ENCODE measurements at places on chromosomes 13 and 19.

DNA sequence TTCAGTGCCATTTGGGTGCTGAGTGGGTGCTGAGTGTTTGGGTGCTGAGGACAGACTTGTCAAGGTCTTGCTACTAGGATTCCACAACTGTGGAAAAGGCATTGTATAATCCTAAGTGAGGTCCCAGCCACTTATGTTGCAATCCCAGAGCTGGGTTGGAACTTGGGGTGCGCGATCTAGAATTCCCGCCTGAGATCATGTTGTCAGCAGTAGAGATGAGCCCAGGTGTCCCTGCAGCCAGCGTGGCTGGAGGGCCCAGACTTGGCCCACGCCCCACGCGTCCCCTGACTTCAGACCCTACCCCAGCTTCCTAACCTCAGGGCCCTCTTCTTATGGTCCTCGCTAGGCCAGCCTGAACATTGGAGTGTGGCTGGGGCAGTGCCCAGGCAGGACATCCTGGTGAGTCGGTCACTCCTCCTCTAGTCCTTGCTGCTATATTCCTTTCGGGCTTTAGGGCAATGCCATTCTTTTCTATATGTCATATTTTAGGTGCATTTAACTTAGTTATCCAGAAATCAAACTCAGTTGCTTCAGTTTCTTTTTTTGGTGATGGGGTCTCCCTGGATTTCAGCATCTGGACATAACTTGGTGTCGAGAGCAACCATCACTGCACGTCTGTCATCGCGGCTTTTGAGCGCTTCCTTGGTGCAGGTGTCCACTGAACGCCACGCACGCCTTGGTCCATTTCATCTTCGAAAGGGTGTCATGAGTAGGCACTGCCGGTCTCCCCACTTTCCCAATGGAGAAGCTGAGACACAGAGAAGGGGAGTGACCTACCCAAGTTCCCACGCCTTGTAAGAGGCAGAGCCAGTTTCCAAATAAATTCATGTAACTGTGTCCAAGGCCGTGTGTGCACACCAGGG, 46.4 kb upstream of the F7 start:
- DNase-seq = no peak

DNA sequence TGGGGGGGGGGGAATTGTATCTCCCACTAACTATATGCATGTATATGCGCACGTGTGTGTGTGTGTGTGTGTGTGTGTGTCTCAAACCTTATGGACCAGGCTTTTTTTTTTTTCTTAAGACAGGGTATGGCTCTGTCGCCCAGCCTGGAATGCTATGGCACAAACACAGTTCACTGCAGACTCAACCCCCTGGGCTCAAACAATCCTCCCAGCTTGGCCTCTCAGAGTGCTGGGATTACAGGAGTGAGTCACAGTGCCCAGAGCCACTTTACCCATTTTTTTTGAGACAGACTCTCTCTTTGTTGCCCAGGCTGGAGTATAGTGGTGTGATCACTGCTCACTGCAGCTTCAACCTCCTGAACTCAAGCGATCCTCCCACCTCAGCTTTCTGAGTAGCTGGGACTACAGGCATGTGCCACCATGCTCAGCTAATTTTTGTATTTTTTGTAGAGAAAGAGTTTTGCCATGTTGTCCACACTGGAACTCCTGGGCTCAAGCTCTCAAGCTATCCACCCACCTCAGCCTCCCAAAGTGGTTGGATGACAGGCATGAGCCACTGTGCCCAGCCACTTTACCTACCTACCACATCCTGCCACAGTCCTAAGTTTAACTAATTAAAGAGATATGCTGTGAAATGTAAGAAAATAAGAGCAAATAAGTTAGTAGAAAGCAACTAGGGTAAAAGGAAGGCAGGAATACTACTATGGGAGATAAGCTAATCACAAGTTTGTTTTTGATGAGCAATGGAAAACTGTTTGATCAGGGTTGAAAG, 2.4 kb downstream of the ZMYM5 start:
- no peak for DNase-seq

DNA sequence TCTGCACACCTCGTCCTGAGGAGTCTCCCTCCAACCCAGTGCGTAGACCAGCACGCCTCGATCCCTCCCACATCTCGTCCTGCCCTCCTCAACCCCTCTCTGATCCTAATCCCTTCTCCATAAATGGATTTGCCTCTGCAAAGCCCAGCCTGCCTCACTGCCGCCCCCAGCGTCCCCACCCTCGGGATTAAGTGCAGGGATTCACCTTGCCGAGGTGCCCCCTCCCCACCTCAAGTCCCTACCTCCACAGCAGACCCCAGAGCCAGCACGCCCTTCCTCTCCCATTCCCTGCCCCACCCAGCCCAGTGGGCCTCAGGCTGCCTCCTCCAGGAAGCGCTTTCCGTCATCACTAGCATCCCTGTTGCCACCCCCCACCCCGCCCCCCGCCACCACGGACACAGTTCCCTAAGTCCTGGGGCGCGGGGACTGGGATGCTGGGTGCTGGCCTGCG, 4.0 kb downstream of the KLF16 start:
- DNase-seq = no peak

GRCh38 chr13:26246154-26246553, 7.8 kb upstream of the CDK8 start:
- no peak for DNase-seq

DNA sequence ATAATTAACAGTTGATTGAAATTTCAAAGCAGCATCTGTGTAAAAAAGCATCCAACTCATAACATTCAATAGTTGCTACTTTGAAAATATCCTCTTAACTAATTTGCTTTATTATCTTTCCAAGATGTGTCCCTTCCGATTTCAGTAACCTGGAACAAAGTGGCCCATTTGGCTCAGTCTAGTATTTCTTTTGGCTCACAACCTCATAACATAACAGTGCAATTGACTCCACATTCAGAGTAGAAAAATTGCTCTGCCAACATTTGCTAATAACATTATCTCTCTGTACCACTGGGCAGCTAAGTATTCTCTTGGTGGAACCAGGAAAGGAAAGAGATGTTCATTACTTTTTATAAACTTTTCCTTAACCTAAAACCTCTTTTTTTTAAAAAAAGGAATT, 571.1 kb upstream of the ARGLU1 start:
- DNase-seq = no peak

DNA sequence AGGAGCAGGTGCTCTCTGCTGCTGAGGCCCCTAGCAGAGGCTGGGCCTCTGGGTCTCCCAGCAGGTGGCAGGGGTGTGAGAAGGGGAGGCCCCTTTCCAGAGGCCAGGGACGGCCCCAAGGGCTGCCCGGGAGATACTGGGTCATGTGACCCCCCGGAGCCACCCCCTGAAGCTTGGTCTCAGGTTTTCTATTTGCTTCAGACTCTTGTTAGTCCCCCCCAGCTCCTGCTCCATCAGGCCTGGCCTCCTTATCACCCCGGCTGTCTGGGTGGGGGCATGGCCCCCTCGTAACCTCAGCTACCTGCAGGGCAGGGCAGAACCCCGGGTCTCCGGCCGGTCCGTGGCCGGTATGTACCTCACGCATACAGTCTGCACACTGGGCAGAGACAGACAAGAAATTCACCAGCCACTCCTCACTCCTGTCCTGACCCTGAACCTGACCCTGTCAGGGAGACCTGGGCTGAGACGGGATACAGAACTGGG, 13.2 kb upstream of the TCF3 start:
- no peak for DNase-seq

- peak; percentile 30 for DNase-seq
Measured at GRCh38 chr13:21034603-21035191, 26.7 kb downstream of the LATS2 start.

DNA sequence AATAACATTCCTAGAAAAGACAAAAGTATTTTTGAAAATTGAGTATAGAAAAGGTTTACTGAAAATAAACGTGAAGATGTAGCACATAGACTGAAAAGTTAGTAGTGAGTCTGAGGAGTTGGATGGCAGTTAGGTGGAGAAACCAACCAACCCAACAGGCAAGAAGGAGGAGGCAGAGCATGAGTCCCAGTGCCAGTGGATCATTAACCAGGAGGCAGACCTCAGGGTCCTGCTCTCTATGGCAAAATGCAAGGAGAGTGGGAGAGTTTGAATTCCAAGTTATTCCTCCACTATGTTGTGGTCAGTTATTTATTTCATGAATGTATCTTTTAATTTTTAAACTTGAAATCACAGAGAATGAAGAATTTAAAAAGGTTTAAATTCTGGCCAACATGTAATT, 446.4 kb downstream of the GPC6 start:
- DNase-seq = no peak

DNA sequence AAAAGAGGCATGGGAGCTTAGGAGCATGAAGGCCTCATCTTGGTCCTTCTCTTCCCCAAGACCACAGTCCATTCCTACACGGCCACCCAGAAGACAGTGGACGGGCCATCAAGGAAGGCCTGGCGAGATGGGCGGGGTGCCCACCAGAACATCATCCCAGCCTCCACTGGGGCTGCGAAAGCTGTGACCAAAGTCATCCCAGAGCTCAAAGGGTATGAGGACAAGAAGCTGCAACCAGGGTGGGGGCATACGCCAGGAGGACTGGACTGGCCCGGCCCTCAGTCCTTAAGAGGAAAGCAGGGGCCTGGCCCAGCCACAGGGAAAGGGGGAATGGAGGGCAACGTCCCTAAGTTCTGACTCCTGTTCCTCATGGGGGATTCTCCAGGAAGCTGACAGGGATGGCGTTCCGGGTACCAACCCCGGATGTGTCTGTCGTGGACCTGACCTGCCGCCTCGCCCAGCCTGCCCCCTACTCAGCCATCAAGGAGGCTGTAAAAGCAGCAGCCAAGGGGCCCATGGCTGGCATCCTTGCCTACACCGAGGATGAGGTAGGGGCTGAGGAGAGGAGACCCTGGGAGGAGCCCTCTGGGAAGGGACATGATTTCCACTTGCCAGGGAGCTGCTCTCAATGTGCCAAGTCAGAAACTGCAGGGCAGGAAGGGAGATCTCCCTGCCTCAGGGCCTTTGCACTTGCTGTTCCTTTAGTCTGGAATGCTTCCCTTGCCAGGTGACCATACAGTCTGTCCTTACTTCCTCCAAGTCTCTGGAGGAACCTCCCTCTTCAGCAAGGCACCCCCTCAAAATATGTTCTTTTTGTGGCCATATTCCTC, 1.9 kb upstream of the TMEM147 start:
- no peak for DNase-seq

GRCh38 chr13:94411747-94412146, 67.7 kb downstream of the DCT start:
- DNase-seq = no peak

DNA sequence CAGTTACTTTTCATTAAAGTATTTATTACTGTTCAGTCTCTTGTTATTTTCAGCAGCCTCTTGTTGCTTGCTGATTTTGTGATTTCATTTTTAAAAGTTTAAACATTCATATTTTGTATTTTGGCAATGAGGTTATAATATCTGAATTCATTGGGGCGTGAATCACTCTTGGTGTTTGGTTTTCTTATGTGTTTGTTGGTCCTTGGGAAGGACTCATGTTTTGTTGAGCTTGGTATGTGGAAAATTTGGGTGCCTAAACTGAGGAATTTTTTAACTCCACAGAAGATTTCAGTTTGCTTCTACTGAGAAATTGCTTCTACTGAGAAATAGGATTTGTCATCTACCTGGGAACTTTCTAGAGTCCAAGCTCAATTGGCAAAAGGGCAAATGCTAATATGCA, 38.2 kb downstream of the PDS5B start:
- no peak for DNase-seq

DNA sequence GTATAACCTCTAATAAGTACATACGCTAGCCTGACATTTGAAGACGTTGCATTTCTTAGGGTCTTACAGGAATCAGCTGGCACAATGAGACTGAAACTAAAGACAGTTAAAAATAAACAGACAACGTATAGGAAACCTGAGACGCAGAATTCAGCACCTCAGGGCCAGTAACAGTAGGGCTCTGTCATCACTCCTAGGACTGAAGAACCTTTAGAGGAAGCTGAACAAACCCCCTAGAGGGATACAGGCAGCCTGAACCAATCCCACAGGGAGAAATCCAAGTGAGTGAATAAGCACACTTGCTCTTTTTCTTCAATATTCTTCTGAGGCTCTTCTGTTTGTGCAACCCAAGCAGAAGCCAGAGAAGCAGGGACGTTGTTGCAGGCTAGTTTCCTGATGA, 53.9 kb upstream of the KLHL1 start:
- no peak for DNase-seq

GRCh38 chr13:107373551-107373950, 805.6 kb upstream of the ARGLU1 start:
- DNase-seq = no peak

- no peak for DNase-seq
Measured at GRCh38 chr13:22018076-22018835, 347.4 kb downstream of the FGF9 start.

DNA sequence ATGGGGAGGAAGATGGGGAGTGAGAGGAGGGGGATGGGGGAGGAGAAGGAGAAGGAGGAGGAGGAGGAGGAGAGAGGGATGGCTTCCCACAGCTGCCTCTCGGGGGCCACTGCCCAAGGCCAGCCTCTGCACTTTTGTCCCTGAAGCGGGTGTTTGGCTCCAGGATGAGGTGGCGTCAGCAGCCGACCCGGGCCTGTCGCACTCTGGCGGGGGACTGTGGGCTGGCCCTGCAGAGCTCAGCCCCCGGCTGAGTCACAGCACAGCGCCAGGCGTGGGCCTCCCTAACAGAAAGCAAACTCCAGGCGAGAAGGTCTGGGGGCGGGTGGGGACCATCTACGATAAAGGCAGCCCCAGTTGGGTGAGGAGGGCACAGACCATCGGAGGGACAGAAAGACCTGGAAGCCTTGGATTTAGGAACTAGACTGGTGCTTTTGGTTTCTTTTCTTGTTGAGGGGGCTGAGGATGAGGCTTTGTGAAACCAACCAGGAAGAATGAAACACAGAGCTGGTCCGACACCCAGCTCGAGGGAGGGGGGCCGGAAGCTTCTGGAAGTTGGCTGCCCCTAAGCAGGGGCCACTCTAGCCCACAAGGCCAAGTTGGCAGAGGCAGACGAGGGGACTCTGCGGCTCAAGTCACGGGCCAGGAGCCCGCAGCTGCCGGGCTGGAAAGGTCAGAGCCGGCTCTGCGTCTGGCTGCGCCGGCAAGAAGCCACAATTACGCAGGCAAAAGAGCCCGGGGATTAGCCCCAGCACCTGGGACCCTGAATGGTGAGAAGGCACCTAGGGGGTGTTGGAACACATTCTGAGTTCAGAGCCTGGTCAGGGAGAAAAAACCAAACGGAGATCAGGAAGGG, 18.2 kb downstream of the LSM4 start:
- DNase-seq = peak; percentile 45

- DNase-seq = no peak
Measured at GRCh38 chr13:98972627-98973026, 5.2 kb downstream of the DOCK9 start.
